ENCODE measurements at places on chromosomes 11 and 22.

GRCh38 chr22:47155131-47155885, 392.9 kb downstream of the TBC1D22A start:
- DNase-seq, result no peak

- no peak for DNase-seq
Measured at GRCh38 chr11:1317993-1318392, 8.6 kb upstream of the TOLLIP start.

- DNase-seq, result no peak
Measured at GRCh38 chr11:130773244-130773820, 142.9 kb downstream of the SNX19 start.

GRCh38 chr11:70127653-70128434, 49.7 kb downstream of the ANO1 start:
- no peak for DNase-seq

DNA sequence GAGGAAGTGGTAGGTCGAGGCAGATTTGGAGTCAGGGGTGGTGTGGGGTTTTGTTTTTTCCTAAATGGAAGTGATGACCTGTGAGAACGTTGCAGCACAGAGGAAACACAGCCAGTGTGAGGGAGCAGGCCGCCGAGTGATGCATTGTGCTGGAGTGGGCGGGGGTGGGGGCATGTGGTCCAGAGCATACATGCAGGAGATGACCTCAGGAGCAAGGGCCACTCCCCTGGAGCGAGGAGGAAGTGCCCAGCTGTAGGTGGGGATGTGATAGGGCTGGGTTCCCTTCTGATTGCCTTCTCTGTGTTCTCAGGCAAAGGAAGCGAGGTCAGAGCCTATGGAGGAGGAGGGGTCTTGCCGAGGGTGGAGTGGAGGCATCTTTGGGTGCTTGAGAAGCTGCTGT, 81.4 kb downstream of the PPP6R3 start:
- no peak for DNase-seq

DNA sequence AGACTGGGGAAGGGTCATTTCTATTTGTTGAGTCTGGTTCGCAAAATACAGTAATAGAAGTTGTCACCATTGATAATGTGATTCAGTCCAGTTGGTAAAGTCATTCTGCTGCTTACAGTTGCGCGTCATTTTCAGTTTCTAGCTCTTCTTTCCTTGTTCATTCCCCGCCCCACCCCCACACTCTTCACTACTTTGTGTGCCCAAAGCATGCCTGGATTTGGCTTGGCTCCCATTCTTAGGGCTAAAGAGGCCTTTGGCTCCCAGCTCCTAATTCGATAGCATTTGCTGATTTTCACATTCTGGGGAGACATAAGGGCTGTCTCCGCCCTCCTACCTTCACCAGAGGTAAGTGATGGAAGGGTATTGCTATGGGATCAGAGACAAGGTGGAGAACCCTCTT, 43.0 kb downstream of the CECR2 start:
- DNase-seq, result no peak

DNA sequence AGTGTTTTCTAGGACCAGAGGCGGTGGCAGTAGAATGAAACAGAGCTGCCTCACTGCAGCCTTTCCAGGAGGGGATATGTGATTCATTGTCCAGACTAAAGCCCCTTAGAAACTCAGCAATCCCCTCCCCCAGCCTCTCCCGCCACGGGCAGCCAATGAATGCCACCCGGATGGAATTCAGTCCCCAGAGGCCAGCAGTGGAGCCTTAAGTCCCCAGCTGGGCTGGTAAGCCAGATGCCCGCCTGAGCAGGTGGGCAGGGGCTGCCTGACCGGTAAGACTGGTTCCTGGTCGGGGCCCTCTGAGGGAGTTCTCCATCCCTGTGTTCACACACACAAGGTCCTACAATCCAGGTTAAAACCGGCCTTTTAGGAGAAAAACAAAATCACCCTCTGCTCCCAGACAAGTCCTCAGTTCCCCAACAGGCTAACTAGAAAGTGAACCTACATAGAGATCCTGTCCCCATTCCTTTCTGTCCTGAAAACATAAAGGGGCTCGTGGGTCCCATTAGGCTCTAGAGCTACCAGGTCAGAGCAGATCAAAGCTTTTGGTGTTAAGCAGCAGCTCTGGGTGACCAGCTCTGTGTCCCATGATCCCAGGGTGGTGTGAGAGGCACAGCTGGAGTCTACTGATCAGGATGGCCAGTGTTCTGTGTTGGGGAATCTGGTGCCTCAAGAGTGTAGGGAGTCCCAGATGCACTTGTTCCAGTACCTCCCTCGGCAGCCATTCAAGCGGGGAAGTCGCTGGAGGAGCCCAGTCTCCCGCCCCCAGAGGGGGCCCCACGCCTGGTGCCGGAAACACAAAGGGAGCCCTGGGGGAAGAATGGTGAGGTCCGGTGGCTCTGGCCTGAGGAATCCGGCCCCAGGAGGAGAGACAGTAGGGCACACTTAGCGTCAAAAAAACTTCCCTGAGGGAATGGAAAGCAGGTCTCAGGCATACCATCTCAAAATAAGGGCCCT, 2.6 kb downstream of the PATZ1 start:
- peak; percentile 42 for DNase-seq

GRCh38 chr11:5564259-5565019, 16.1 kb upstream of the OR52H1 start:
- DNase-seq, result no peak

Data from activated CD4-positive, alpha-beta T cell treated with anti-CD3 and anti-CD28 coated beads, Interleukin-2, amount 50 U/mL, for 48 hours (primary cell).